Calu3 (cell line): ENCODE measurements at places on chromosomes 12 and 14.

- peak; percentile 67 for DNase-seq
These were observed 241.0 kb upstream of the ATP2B1 start for GRCh38 chr12:89949457-89950195.

DNA sequence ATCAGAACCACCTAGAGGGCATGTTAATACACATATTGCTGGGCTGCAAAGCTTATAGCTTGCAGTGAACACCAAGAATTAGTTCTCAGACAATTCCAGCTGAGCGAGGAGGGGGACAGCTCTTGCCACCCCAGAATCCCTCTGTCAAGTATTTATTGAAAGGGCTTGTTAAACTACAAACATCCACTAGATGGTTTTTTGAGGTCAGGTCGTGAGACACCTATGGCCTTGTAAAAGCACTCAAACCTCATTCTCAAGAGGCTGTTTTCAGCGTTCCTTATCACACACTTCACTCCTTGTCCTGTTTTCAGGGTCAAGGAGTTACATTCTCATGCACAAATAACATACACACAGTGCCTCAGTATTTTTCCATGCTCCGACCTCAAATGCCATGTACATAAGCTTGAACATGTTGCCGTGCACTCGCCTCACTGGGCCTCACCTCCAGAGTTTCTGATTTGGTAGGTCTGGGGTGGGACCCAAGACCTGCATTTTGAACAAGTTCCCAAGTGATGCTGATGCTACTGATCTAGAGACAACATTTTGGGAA is 98.8 kb upstream of the PTPRR start:
- no peak for DNase-seq

DNA sequence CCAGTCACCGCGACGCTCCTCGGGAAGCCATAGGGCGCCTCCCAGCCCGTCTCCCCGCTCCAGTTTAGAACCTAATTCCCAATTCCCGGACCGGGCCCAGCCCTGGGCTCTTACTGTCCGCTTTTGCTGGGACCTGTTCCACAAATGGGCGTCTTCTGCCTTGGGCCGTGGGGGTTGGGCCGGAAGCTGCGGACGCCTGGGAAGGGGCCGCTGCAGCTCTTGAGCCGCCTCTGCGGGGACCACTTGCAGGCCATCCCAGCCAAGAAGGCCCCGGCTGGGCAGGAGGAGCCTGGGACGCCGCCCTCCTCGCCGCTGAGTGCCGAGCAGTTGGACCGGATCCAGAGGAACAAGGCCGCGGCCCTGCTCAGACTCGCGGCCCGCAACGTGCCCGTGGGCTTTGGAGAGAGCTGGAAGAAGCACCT is 797 bp downstream of the UNG start:
- no peak for DNase-seq

GRCh38 chr14:54889919-54890318 is 12.7 kb downstream of the GCH1 start:
- no peak for DNase-seq

- DNase-seq, result no peak
These were observed 59.4 kb downstream of the ITPK1 start for GRCh38 chr14:93056166-93056839.

DNA sequence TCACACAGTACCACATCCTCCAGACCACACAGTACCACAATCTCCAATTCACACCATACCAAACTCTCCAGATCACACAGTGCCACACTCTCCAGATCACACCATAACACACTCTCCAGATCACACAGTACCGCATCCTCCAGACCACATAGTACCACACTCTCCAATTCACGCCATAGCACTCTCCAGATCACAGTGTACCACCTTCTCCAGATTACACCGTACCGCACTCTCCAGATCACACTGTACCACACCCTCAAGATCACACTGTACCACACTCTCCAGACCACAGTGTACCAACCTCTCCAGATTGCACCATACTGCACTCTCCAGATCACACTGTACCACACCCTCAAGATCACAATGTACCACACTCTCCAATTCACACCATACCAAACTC is 184.9 kb downstream of the NTF3 start:
- no peak for DNase-seq

DNA sequence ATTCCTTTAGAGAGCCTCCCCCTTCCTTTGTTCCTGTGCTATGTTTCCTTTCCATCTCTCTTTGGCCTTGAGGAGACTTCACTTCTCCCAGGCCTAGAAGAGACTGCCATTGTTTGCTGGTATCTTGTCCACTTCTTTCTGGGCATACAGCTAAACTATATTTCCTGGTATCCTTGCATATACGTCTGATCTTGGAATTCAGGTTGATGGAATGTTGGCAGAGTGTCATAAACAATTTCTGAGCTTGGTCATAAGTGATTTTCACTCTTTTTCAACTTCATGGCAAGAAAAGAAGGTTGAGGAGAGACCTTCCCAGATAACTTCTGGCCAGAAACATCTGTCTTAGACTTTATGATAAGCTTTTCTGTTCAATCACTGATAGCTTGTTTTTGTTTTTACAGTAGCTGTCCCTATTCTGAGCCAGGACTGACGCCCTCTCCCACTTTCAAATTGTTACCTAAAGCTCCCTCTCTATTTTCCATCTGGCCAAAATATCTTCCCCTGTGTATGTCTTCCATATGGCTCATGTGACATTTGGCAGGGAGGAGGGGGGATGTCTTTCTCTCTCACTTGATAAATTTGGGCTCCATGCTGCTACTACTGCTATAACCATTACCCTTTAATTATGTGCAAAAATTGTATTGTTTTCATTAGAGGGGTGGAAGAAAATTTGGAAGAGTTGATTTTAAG is 457.0 kb downstream of the ADAMTS20 start:
- DNase-seq, result no peak

DNA sequence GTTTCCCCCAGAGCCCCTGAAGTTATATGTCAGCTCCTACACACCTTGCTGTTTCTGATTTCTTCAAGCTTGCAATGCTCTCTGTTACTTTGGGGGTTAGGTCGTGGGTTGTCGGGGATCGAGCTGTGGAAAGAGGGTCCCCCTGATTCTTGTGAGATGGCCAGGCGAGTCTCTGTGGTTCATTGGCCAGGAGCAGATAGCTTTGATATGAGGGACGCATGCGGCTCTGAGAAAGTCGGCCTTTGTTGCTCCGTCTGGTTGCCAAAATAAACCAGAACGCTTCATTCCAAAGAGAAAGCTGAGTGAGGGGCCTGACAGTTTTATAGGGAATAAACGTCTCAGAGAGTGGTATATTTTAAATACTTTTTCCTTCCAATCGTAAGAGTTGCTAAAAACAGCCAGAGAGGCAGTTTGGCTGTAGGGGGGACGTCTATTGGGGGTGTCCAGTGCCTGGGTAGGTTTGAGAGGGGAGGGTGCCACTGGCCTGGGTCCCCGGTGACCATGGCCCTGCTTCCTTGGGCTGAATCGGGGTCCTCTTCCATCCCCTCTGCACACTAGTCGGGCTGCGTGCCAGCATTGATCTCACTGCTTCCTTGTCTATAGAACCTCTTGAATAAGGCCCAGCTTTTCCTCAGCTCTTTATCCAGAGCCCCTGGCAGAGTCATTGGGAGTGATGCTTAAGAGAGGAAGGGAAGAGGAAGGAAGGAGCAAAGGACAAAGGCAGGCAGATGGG is 18.9 kb downstream of the CCND2 start:
- no peak for DNase-seq

DNA sequence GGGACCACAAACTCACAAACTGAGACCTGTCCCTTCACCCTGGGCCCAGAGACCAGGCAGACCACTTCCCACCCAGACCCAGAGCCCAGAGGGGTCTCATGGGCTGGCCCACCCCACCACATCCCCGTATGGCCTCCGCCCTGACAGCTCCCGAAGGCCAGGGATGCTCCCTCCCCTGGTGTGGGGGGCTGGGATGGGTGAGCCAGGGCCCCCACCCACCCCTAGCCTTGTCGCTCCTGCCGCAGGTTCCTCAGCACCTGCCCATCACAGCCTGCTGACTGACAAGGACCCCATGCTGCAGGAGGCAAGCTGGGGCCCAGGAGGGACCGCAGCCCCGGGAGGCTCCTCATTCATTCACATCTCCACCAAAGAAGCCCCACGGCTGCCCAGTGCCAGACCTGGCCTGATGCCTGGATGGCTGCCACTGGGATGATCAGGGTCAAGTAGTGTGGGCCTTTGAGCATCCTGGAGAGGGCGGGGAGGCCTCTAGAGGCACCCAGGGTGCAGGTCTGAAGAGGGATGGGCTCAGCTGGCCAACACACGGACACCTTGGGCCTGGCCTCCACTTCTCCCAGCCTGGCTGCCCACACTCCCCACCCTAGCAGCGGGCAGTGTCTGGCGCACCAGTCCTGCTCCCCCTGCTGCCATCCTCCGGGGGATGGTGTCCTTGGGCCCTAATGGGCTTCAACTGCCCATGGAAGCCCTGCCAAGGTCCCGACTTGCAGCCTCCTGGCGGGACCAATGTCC is 24.7 kb upstream of the GPR132 start:
- DNase-seq, result no peak

- no peak for DNase-seq
These were observed 27.6 kb downstream of the ETFBKMT start for GRCh38 chr12:31687101-31687527.

DNA sequence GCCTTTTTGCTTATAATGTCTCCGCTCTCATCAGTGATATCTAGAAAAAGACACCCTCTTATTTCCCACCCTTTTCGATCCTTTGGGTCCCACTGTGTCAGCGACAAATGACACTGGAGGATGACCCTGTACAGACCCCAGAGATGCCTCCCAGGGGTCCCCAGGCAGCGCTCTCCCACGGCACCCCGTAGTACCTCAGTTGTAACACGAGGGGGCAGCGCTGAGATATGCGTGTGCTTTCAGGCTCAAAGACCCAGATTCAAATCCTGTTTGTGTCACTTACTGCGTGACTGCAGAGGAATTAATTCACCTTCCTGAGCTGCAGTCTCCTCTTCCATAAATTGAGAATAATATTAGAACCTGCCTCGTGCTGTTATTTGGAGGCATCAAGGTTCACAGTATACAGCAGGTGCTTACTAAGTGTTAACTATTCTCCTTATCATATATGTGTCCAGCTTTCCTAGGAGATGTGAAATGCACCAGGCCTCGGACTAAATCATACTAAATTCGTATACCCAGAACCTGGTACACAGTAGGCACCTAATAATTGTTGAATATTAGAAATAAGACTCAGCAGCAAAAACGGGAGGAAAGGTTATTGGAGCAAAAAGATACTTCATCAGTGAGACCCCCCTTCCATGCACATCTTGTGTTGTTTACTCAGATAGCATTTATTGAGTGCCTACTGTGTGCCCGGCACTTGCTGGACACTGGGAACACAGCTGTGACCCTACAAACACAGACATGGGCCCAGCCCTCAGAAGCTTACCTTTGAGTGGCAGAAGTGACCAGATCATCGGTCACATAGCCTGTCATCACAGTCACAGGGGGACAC is 99.9 kb downstream of the PHETA1 start:
- DNase-seq, result peak; percentile 25

DNA sequence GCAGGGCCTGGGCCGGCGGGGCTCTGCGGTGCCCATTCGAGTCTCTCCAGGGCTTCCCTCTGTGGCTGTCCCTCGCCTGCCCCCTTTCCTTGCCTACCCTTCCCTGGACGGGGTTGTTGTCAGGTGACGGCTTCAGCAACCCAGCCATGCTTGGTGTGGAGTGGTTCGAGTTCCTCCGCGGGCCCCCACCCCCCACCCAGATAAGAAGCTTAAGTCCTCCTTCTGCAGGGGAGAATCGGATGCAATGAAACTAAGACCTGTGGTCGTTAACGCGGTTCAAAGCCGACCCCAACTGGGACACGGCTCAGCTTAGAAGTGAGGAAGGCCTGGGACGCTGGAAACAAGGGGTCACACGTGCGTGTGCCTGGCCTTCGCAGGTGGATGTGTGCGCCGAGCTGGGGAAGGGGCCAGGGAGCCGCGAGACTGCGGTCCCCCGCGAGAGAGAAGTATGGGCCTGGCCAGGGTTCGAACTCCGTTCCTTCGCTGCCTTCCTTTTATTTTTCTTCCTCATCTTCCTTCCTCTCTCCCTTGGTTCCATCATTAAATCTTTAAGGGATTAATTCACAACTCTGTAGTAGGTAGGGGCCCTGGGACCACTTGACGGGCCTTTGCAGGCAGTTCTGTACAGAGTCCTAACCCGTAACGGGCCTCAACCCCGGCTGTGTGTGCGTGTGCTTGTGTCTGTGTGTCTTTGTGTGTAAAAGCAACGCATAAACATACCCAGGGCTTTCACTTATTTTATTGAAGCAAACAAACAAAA is 3.5 kb downstream of the TTC6 start:
- DNase-seq, result no peak

DNA sequence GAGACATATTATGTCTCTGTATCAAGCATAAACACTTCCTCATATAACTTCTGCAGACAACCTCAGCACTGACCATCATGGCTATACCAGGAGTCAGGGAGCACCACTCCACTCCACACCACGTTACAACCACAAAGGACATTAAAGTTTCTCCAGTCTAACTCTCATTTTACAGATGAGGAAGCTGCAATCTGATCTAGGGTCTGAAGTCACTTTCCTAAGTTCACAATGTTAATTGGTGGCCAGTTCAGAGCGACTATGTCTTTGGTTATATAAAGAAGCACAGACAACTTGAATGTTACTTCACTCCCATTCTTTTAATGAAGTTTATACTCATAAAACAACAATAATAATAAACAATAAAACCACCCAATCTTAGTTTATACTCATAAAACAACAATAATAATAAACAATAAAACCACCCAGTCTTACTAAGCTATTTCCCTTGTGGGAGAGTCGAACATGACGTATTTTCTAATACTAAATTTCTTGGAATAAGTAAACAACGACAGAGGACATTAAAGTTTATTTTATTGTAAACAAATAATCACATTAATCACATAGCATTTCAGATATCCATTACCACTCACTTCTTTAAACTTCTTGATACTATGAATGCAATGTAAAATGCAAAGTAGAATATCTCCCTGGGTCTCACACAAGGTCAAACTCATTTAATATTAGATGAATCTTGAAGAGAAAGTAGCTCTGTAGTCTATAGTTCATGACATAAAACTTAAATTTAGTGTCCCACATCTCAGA is 72.4 kb upstream of the SSTR1 start:
- DNase-seq, result no peak
